CD4-positive, alpha-beta T cell treated with Interleukin-2 at 100 ng/mL for 4 hours (primary cell): ENCODE measurements at places on chromosomes 6 and 20.

- no peak for DNase-seq
Observed at GRCh38 chr6:121694801-121695251, 259.4 kb downstream of the GJA1 start.

DNA sequence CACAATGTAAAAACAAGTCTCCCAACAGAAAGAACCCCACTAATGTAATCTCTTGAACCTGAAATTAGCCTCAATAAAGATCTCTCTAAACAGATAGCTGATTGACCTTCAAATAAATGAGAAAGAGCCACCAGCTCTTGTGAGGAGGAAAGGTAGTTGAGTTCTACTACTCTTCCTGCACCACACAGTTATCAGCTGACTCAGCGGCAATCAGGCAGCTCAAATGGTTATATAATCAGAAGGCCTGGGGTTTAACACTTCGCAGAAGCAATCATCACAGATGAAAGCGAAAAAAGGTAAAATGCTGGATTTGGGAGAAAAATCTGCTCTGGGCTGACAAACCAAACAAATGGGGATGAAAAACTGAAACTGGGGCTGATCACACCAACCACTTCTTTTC lies 91.8 kb downstream of the CHD6 start:
- no peak for DNase-seq

- no peak for DNase-seq
Observed at GRCh38 chr6:29561606-29562181, 2.2 kb upstream of the UBD start.

DNA sequence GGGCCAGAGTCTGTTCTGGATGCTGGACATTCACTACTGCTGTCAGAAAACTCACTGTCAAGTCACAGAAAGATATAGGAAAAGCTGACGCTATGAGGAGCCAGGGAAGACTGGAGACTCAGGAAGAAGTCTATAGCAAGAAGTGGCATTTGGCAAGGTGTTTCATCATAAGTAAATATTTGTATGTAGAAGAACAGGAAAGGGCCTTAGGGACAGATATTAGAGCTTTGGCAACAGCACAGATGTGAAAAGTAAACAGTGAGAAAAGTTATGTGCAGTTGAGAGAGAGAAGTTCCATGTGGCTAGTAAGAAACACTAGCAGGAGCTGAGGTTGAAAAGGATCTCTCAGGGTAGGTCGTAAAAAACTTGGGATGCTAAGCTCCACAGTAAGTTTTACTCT lies 868.9 kb downstream of the PHF3 start:
- DNase-seq, result no peak

DNA sequence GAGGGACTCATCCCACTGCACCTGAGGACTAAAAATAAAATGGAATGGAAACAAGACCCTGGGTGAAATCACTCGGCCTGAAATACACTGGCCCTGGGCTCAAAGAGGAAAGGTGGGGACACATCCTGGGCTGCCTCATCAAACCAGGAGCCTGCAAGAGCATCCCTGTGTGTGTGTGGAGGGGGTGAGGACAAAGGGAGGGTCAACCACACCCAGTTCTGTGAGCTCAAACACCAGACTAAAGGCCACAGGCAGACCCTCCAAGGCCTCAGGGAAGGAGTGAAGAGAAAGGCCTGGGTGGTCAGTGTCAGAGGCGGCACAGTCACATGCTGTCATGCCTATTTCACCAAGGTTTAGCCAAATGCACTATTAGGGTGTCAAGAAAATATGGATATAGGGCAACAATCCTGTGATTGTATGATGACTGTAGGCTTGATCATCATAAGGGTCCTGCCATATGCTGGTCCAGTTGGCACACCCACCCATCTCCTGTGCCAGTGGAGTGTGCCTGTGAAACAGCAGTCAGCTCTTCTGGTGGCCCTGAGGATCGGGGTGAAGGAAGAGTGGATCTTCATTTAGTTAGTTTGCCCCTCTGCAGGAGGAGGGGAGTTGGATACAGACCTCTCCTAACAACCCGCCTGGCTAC lies 28.9 kb downstream of the SRSF3 start:
- no peak for DNase-seq

- no peak for DNase-seq
Observed at GRCh38 chr20:42688576-42688975, 501.1 kb downstream of the PTPRT start.

GRCh38 chr6:118249680-118250079 lies 298.4 kb upstream of the PLN start:
- no peak for DNase-seq

- no peak for DNase-seq
Observed at GRCh38 chr6:158445426-158446085, 114.3 kb upstream of the TMEM181 start.

- no peak for DNase-seq
Observed at GRCh38 chr6:31528307-31528777, 420 bp upstream of the MCCD1 start.

DNA sequence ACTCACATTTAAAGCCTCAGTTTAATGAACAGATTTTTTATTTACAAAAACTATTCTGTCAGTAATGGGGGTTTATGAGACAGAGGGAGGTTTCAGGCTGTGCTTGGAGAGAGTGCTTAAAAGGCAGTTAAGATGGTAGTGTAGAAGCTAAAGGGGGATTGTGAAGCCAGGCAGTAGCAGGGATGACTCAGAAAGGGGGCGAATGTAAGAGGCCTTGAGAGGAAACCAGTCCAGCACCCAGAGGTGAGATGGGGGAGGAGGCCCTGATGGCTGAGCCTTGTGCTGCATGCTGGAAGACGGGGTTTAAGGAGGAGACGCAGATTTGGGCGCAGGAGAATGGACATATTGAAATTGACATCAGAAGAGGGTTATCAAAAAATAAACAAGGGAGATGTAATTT lies 6.6 kb upstream of the SERPINB9 start:
- DNase-seq, result no peak

DNA sequence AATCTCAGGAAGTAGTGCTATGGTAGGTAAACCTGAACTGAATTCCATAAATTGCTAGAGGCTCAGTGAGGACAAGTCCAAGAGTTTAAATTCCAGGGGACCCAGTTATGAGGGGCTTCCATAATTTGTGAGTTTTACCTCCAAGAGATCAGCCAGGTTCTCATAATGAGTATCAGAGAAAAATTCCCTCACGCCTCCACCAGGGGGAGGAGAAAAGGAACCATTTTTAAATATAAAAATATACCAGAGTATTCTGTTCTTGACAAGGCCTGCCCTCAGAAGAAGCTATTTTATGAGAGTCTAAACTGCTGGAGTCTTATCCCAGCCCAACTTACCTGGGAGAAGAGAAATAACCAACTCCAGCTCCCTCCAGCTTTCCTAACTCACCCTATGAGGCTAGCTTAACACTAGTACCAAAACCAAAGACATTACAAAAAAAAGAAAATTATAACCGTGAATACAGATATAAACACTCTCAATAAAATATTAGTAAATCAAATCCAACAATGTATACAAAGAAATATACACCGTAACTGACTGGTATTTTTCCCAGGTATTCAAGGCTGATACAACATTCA lies 158.7 kb downstream of the TFAP2A start:
- no peak for DNase-seq

- DNase-seq, result no peak
Observed at GRCh38 chr6:15911753-15912504, 217.0 kb upstream of the MYLIP start.

GRCh38 chr20:16296931-16297330 lies 276.3 kb downstream of the KIF16B start:
- no peak for DNase-seq

GRCh38 chr20:14561741-14562221 lies 224.4 kb upstream of the FLRT3 start:
- no peak for DNase-seq

GRCh38 chr6:10409731-10410206 lies 5.1 kb downstream of the TFAP2A start:
- no peak for DNase-seq

GRCh38 chr20:57514273-57514751 lies 10.6 kb downstream of the CTCFL start:
- peak; percentile 16 for DNase-seq

DNA sequence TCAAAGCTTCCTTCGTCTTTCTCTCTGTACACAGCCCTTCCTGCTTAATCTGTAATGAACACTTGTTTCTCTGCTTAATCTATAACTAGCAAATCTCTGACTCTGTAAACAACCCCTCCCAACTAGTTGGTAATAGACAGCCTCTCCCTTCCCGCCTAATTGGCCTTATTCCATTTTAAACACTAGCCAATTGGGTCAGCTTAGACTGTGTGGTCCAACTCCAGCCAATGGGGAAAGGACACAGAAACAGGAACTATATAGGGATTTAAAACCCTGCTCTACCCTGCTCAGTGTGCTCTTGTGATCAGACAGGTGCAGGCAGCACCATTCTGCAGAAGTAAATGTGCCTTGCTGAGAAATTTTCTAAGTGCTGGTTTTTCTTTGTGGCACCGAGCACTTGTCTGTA lies 18.5 kb downstream of the CHD6 start:
- DNase-seq, result no peak

DNA sequence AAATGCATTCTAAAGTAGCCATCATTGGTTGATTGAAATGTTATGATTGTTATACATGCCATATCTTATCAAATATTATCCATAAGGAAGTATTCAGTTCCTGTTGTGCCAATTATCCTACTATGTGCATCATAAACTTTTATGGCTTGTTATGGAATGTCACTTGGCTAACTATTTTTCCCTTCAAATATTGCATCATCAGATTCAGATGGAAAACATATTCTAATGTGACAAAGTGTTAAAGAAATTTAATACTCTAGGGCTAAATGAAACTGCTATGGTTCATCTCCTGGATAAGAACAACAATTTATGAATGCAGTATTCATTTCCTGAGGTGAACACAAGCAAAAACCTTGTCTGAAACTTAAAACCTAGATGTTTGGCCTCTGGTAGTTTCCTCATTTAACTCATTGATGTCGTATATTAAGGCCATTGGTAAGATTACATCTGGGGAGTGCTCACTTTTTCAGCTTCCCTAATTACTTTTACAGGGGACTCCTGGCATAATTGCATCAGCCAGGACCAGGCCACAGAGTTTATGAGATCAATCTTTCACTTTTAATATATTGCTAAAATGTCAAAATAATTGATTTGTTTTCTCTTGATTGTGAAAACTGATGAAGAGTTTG lies 134.9 kb upstream of the CEP162 start:
- no peak for DNase-seq

DNA sequence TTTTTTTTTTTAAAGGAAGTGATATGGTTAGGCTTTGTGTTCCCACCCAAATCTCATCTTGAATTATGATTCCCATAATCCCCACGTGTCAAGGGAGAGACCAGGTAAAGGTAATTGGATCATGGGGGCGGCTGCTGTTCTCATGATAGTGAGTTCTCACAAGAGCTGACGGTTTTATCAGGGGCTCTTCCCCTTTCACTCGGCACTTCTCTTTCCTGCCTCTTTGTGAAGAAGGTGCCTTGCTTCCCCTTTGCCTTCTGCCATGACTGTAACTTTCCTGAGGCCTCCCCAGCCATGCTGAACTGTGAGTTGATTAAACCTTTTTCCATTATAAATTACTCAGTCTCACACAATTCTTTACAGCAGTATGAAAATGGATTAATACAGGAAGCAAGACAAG lies 64.3 kb downstream of the ZFP64 start:
- DNase-seq, result no peak

DNA sequence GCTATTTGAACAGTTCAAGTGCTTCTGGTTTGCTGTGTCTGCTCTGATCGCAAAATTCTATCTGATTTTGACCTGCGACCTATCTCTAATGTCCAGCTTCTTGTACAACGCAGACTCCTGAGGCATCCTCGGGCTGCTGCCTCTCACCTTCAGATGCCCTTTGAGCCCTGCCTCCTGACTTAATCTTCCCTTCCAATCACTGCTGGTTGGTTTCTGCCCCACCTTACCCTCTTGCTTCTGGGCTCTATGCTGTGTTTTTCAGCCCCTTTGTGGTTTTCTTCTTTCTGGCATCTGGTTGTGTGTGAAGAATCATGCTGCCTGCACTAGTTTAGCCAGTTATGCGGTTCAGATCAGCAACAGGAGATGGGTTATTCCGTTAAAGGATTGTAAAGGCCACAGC lies 131.2 kb upstream of the THEMIS start:
- DNase-seq, result no peak

DNA sequence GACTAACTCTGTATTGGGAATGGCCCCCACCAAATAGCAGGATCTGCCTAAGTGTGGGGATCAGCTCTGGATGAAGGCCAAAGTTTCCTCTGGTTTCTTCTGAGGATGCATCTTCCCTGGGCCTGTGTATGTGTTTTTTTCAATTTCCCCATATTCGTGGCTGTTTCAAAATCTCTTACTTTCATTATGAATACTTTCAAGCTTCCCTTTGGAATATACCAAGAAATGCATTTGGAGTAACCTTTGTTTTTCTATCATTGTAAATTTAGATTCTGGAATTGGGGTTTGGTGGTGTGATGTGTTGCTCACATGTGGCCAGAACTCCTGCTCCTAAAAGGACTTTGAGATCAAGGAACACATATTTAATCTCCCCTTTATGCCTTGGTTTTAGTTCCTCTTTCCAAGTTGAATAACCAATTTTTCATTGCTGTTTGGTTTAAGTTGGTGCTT lies 8.4 kb downstream of the ENTPD6 start:
- no peak for DNase-seq

GRCh38 chr6:162712694-162713093 lies 14.9 kb downstream of the PRKN start:
- DNase-seq, result no peak

DNA sequence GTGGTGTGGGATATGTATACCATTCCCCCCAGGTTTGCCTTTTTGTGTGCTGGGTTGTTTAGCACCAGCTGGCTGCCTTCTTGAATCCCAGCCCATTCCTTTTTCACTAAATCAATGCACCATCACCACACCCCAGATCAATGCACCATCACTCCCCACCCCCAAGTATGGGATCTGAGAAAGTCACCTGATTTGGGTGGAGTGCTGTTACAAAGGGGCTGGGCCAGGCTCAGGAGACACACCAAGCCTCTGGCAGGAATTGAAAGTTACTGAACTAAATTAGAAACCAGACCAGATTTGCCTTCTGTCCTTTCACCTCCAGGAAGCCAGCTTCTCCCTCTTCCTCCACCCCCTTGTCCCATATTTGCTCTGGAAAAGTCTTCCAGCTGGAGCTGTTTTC lies 19.6 kb upstream of the PKHD1 start:
- no peak for DNase-seq

GRCh38 chr20:3674447-3674846 lies 7.4 kb downstream of the ADAM33 start:
- DNase-seq, result no peak

DNA sequence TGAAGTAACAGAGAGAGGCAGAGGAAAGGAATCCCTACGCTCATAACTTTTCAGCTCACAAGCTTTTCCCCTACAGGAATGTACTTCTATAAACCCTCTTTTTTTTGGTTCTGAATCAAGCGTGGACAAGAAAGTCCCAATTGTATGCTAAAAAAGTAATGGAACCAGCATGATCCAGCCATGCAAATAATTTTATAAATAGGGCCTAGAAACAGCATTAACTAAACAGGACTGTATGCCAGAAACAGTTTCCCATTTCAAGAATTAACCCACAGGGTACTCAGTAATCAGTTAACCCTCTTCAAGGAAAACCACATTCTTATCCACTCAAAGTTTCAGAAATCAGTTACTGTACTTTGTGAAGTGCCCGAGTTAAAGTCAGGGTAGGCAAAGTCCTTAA lies 87.0 kb upstream of the HMGCLL1 start:
- no peak for DNase-seq
